ENCODE measurements at places on chromosomes 16 and 17.

GRCh38 chr16:25108054-25108453 lies 3.5 kb upstream of the LCMT1 start:
- DNase-seq, result no peak

DNA sequence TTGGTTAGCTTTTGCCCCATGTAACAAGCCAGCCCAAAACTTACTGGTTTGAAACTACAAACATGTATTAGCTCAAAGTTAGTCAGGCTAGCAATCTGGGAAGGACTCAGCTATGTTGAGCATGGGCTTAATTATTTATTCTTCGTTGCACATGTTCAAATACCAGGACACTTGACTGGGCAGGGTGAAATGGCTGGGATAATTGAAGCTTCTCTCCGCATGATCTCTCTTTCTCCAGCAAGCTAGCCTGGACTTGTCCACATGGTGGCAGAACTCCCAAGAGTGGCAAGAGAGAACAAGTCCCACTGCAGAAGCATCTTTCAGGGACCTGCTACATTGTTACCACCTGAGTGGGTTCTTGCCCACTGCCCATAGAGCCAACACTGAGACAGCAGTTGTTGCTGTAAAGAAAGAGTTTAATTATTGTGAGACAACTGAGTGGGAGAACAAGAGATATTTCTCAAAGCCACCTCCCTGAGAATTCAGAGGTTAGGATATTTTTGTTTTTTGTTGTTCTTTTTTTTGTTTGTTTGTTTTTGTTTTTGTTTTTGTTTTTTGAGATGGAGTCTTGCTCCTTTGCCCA lies 16.8 kb upstream of the ATF7IP2 start:
- no peak for DNase-seq

DNA sequence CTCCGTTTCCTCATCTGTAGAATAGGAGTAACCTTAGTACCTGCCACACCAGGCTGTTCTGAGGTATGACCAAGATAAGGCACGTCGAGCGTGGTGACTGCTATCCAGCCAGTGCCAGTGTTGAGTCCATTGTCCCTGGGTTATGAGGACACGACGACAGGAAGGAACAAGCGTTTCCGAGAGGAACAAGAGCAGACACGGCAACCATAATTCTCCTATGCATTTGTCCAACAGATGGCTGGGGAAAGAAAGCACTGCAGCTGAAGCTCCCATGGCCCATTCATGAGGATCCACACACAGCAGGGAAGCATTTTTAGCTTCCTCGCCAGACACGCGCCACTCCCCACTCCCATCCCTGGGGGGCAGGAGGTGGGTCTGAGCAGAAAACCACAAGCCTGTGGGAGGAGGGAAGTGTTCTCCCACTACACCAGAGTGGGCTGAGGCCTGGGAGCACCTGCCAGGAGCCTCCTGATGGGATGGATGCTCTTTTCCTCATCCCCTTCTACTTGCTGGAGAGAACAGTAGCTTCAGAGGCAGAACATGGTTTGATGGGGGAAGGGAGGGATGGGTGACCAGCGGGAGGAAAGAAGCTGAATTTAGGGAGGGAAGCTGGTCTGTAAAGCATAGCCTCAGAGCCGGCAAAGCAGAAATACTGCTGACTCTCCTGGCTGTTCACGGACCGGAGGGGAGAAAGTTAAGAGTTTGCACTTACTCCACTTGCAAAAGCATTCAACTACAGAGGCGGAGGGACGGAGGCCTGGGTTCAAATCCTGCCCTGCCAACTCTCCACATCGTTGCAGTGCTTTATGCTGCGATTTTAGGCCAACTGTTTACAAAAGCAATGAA lies 2.7 kb downstream of the COTL1 start:
- no peak for DNase-seq

GRCh38 chr17:39617446-39618245 lies 9.1 kb upstream of the PPP1R1B start:
- no peak for DNase-seq

DNA sequence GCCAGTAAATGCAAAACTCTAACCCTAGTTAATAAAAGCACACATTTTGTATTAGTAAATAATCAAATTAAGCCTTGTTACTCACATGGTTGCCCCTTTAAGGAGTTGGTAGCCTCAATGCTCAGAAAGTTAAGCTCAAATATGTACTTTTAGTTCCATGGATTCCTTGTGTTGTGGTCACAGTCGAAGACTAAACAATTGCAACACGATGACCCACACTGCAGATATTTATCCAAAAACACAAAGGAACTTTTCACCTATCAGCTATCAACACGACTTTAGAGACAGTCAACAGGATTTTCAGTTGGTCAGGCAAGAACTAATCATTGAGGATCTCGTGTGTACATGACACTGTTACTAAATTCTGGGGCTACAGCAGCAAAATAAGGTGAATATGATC lies 47.4 kb upstream of the NUDT7 start:
- no peak for DNase-seq

DNA sequence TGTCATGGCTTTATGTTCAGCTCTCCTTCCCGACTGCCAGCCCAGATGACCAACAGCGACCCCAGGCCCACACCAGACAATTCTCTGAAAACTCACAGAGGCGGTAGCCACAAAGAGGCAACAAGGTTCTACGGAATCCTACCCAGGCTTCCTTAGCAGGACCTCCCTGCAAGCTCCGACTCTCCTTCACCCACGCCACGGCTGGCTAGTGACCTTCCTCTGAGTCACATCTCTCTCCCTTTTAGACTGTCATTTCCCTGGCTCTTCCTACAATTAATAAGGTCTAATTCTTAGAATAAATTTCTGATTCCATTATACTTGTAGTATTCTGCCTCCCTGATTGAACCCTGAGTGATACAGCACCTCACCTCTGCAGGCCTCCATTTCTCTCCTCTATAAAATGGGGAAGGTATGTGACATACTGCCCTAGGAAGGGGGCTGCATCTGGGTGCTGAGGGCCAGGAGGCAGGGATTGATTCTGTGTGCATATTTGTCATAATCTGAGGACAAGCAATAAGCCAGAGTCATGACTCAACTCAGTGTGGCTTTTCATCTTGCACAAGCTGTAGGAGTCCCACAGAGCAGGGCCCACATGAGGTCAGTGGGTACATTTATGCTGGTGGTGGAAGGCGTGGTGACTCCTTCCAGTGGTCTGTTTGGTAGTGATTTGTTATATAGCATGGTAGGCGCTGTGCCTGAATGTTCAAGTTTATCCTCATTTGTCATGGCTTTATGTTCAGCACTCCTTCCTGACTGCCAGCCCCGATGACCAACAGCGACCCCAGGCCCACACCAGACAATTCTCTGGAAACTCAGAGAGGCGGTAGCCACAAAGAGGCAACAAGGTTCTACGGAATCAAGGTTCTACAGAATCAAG lies 46.2 kb downstream of the SMPD3 start:
- DNase-seq, result no peak

DNA sequence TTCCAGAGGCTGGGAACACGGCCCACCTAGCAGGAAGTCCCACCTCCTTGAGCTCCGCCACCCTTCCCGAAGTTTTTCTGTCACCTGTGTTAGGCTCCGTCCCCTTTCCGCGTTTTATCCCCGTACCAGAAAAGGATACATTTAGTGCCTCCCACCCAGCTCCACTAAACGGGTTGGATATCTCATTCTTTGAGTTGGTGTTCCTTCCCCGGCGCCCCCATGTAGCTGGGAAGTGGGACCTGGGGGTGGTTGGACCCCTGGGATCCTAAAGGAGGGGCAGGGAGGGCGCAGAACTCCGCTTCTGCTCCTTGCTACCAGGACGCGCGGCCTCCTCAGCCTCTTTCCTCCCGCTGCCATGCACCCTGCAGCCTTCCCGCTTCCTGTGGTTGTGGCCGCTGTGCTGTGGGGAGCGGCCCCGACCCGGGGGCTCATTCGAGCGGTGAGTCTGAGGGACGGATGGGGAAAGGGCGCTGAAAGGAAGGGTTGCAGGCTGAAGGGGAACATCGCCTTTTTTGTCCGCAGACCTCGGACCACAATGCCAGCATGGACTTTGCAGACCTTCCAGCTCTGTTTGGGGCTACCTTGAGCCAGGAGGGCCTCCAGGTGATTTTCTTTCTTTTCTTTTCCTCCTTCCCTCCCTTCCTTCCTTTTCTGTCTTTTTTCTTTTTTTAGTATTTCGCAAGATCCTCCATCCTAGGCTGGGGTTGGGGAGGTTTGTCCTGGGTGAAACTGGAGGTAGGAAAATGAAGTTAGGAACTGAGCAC lies 669 bp downstream of the RNF167 start:
- no peak for DNase-seq

- DNase-seq, result no peak
These were observed 52.6 kb downstream of the PGS1 start for GRCh38 chr17:78430892-78431691.

- no peak for DNase-seq
These were observed 42.0 kb downstream of the BAHCC1 start for GRCh38 chr17:81437191-81437651.

GRCh38 chr16:425740-426114 lies 278 bp downstream of the RAB11FIP3 start:
- DNase-seq, result no peak

DNA sequence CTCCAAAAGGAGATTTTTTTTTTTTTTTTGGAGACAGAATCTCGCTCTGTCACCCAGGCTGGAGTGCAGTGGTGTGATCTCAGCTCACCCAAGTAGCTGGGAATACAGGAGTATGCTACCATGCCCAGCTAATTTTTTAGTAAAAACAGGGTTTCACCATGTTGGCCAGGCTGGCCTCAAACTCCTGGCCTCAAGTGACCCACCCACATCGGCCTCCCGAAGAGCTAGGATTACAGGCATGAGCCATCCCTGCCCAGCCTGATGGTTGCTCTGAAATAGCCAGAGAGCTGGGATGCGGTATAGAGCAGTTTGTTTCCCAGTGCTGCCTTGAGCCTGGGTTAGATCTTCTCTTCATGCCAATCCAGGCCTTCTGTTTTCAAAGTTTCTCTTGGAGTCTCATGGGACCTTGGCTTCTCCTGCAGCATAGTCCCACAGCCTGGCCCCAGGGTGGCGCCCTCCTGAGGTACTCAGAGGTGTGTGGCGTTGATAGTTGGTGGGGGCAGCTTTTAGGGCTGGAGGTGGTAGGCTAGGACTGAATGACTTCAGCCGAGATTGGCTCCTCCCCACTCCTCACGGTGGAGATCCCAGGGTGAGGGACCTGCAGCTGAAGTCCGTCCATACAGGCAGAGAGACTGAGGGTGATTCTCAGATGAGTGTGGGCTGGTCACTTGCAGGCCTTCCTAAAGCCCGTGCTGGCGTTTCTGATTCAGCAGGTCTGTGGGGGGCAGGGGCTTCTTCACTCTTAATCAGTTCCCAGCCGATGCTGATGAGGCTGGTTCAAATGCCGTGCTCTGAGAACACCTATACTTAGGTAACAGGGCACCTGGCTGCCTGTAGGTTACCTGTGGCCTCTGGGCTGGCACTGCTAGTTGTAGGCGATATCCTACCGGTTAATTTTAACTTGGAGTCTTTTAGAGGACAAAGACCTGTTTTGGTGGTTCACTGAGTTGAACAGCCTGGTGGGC lies 52.0 kb downstream of the TNFRSF13B start:
- DNase-seq, result no peak

- no peak for DNase-seq
These were observed 677 bp downstream of the P2RX1 start for GRCh38 chr17:3915581-3915994.

DNA sequence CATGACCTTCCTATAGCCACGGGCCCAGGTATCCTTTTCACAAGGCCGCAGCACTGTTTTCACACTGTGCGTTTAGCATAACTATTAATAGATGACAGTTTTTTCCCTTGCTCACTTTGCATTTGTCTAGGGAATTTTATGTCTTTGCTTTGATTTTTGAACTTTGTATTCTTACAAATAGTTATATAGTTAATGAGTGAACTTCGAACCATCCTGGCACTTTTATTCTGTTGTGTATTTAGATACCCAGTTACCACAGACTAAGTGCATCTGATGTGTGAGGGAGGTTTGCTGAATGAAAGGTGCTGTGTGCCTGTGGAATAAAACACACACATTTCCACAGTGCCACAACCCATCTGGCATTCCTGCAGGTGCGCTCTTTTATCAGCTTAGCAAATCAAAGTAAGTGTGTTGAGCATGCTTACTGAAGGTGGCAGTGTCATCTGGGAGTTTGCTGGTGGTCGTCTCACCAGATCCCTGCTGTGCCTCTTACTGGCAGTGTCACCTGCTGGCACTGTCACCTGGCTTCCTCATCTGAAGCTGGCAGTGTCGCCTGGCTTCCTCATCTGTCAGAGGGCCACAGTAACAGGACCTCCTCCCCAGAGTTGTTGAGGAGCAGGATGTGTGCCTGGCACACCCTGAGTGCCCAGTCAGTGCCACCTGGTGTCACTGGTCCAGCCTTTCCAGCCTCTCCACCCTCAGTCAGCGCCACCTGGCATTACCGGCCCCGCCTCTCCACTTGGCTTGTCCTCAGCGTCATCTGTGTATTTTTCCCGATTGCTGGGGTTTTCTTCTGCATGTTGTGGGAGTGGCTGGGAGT lies 37.6 kb downstream of the USP10 start:
- DNase-seq, result no peak

GRCh38 chr17:7589891-7590691 lies at the start of gene SOX15:
Gene SOX15 (minus strand): TSS chr17:7590094. CDS start chr17:7589676, 418 bp downstream.
- no peak for DNase-seq

DNA sequence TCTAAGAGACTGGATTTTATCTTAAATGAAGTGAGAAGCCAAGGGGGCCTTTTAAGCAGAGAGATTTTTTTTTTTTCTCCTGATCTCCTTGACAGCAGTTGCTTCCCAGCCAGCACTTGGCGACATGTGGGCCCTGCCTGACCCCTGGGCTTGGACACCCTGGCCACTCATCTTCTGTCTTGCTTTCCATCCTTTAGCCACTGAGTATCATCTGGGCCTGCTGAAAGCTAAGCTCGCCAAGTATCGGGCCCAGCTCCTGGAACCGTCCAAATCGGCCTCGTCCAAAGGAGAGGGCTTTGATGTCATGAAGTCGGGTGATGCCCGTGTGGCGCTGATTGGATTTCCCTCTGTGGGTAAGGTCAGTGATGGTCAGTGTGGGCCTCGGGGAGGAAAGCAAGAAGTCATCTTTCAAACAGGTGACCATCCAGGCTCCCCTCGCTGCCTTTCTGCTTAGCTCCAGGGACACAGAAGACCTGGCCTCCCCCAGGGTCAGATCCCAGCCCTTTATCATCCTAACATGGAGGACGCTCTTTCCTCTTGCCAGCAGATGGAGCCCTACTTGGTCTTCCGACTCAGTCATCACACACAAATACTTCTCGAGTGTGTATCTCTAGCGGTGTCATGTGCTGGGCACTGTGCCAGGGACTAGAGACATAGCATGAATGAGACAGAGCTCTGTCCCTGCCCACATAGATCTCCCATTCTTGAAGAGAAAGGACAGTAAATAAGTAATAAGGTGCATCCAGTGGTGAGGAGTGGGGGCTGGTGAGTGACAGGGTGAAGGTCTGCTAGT lies 6.1 kb downstream of the DRG2 start:
- DNase-seq, result no peak

- DNase-seq, result no peak
These were observed 77.4 kb upstream of the SMIM36 start for GRCh38 chr17:55588446-55589242.

- DNase-seq, result no peak
These were observed 31.6 kb upstream of the ERN1 start for GRCh38 chr17:64161380-64162176.

GRCh38 chr17:4573669-4574068 lies 10.7 kb upstream of the SMTNL2 start:
- DNase-seq, result no peak
